ENCODE measurements at places on chromosomes 7 and 10.
A peak's percentile ranks its signal among the peaks of the same experiment; 100 is the strongest.

DNA sequence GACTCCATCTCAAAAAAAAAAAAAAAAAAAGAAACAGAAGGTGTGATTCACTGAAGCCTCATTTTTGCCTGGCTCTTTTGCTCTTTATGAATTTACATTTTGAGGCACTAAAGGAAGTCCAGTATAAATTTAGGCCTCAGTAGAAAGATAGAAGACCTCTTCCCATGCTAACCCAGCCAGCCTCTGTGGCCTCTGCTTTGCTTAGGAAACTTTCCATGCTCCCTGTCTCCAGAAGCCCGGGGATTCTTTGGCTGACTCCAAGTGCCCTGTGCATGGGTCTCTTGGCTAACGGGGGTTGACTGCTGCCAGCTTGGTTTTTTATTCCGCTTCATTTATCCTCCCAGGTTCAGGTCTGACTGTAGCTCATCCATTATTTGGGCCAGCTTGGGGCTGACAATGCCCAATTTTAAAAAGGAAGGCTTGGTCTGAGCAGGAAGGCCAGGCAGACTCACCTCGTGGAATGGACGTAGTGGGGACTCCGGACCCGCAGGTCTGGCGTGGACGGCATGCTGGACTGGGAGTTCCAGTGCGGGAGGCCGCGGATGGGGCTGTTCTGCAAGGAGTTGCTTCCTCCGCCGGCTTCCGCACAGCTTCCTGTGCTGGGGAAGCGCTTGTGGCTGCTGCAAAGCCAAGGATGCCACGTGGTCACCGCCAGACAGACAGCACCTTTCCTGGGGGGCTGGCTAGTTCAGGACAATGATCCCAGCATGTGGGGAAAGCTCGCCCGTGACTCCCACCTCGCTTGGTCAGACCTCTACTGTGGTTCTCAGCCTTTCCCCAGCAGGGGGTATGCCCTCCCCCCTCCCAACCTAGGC lies 72.3 kb downstream of the PRPF18 start:
- DNase-seq = no peak

DNA sequence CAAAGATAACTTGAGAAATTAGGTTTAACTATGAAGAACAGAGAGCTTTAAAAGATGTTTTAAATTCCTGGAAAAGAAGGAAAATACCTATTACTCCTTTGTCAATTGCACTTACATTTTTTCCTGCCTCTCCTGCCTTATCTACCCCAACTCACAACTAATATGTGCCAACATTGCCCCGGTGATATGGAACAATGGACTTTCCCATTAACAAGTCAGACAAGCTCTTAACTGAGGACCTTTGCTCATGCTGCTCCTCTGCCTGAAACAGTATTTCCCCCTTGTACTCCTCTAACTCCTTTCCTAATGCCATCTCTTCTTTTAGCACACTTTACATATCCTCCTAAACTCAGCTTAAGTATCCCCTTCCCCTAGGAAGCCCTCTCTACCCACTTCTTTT lies 4.8 kb upstream of the ACTA2 start:
- DNase-seq = no peak

GRCh38 chr10:64196638-64197315 lies 675.6 kb downstream of the REEP3 start:
- DNase-seq = no peak

GRCh38 chr7:30995536-30995935 lies 31.8 kb downstream of the GHRHR start:
- no peak for DNase-seq

DNA sequence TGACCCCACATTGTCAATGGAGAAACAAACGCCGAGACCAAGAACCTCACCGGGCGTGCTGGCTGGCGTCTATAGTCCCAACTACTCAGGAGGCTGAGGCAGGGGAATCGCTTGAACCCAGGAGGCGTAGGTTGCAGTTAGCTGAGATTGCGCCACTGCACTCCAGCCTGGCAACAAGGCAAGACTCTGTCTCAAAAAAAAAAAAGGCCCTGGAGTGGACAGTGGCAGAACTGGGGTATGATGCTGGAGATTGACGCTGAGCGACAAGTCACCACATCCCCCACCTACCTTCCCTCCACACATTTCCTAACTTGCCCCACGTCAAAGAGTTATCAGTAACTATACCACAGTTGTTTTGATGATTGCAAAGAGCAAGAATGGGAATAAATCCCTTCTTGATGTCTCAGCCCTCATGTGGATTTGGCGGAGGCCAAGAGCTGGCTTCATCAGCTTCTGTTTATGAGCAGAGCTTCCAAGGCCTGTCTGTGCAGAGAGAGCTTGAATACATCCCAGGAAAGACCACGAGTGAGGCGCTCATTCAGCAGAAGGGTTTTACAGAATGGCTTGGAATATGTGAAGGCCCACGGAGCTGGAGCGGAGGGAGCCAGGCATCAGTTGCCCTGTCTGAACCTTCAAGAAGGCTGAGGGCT lies 28.0 kb upstream of the TNS3 start:
- DNase-seq = no peak

GRCh38 chr7:8627325-8627724 lies 193.9 kb downstream of the NXPH1 start:
- DNase-seq = no peak

DNA sequence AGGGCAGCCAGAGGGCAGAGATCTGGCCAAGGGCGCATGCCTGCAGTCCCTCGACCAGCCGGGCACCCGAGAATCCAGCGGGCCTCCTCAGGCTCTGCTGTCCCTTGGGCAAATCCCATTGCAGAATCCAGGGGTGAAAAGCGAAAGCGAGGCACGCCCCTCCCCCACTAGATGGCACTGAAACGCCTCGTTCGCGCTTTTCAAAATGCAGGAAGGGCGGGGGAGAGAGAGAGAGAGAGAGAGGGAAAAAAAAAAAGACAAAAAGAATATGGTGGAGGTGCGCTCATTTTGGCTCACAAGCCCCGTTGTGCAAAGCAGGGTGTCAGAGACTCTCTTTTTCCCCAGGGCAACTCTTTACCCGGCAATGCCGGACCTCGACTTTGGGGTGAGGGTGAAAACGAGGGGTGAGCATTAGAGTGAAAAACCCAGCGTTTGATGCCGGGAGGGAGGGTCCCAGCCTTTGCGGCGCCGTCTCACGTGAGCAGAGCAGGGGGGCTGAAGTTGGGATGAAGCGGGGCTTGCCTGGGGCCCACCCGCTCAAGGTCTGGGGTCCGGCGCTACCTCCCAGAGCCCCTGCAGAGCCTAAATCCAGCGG lies 2.5 kb upstream of the TMEM178B start:
- no peak for DNase-seq

DNA sequence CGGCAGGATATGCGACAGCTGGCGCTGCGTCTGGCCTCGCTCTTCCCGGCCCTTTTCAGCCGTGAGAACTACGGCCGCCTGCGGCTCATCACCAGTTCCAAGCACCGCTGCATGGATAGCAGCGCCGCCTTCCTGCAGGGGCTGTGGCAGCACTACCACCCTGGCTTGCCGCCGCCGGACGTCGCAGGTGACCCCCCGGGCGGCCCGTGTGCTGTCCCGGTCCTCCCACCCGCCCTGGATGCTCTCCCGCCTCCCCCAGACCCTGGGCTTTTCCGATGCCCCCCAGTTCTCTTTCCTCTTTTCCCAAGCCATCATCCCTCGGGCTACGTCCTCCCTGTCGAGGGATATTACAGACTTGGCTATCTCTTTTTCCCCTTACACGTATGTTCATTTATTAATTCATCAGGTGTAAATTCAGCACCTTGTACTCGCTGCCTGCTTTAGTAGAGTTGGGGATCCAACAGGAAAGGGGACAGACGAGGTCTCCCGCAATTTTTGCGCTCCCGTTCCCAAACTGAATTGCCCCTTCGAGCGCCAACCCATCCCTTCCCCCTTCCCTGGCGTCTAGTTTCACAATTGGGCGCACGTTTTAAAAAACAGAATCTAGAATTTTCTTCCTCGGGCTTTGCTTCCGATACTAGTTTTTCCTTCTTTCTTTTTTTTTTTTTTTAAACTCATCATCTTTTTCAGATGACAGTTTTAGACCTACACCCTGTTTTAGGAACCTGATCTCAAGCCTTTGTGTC lies 846 bp downstream of the MINPP1 start:
- peak; percentile 17 for DNase-seq

DNA sequence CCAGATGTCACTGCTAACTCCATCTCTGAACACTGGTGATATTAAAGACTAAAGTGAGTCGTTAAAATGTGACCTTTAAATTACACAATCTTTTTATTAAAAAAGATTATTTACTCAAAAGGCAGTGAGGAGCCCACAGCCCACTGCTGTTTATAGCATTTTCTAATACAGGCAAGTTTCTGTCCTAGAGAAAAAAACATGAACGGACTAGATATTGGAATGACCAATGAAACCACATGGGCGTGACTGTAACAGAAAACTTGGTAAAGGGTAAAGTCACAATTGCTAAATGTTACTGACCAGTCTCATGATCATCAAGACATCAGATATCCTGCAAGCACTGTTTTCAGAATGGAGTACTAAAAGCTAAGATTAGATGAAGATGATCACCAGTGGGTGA lies 78.7 kb downstream of the FEZF1 start:
- no peak for DNase-seq

- no peak for DNase-seq
These were observed 59.2 kb downstream of the CROT start for GRCh38 chr7:87404674-87405073.

- no peak for DNase-seq
These were observed 552 bp downstream of the MKX start for GRCh38 chr10:27744802-27745731.

GRCh38 chr7:130400120-130400572 lies 19.9 kb downstream of the CPA1 start:
- DNase-seq = no peak

Measured in AML-193 (cell line).